Stimulated activated CD4-positive, alpha-beta T cell treated with anti-CD3 and anti-CD28 coated beads, TNF-alpha, amount 100 ng/mL, for 48 hours (primary cell): ENCODE measurements at places on chromosomes 2 and 18.

- no peak for DNase-seq
Measured at GRCh38 chr2:23464905-23465537, 80.0 kb downstream of the KLHL29 start.

DNA sequence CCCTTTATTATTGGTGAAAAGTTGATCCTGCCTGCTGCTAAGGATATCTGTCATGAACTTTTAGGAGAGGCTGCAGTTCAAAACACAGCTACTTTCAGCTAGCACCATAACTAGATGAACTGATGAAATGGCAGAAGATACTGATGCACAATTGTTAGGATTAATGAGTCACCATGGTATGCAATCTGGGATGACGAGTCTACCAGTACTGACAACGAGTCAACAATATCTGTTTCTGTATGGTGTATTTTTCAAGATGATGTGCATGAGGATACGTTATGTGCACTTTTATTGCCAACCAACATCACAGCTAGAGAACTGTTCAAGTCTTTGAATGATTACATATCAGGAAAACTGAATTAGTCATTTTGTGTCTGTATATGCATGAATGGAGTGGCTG lies 68.7 kb downstream of the NETO1 start:
- DNase-seq: no peak

DNA sequence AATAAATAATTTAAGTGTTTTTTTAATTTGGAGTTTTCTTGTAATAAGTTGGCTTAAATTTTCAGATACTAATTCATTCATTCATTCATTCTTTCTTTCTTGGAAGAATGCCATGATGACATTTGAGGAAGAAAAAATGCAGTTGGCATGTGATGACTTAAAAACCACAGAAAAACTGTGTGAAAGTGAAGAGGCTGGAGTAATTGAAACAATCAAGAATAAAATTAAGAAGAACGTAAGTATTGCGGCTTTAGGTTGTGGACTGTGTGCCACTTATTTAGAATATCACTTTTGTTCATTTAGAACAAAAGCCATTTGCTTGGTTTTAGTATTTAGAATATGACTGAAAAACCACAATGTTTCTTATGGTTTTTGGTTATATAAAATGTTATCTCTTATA lies 51.4 kb downstream of the TTC39C start:
- no peak for DNase-seq

DNA sequence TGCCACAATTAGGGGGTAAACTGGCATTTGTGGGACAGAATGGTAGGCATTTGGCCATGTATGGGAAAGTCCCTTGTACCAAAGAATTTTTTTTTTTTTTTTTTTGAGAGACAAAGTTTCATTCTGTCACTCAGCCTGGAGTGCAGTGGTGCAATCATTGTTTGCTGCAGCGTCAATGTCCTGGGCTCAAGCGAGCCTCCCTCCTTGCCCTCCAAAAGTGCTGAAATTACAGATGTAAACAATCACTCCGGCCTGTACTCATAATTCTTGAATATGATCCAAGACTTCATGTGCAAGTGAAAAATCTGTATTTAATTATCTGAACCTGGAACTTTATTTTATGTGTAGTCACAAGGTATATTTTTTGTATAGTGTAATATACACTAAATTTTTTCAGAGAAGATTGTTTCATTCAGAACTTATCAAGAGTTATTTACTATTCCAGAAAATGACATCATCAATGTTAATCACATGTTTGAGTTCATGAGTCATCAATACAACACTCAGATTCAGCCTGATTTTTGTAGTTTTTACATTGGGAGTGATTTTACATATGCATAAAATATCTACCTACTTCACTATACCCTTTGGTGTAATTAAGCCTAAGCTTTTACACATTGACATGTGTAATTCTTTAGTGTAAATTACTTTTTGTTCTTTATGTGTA lies 138.7 kb upstream of the L3MBTL4 start:
- no peak for DNase-seq

DNA sequence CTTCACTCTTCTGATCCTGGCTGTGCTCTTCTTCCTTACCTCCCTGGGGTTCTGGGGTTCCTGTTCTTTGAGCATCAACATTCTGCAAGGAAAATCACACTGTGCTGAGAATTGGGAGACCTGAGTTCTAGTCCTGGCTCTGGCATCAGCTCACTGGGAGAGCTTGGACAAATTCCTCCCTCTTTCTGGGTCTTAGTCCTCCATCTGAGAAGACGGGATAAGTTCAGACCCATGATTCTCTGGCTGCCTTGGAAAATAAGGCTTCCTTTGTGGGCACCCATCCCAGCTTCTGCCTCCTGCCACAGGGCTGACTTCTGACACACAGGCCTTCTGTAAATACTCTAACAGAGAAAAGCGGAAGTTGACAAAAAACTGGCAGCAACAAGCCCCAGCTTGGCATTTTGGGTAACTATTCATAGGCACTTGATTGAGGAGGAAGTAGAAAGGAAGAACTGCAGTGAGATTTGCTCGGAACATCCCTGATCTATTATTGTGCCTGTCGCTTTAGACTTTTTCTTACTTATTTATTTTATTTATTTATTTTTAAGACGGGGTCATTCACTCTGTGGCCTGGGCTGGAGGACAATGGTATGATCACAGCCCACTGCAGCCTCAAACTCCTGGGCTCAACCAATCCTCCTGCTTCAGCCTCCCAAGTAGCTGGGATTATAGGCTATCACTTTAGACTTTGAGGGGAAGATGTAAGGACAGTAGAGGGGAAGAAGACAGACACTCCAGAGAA lies 7.9 kb downstream of the PCBP1 start:
- DNase-seq: no peak

DNA sequence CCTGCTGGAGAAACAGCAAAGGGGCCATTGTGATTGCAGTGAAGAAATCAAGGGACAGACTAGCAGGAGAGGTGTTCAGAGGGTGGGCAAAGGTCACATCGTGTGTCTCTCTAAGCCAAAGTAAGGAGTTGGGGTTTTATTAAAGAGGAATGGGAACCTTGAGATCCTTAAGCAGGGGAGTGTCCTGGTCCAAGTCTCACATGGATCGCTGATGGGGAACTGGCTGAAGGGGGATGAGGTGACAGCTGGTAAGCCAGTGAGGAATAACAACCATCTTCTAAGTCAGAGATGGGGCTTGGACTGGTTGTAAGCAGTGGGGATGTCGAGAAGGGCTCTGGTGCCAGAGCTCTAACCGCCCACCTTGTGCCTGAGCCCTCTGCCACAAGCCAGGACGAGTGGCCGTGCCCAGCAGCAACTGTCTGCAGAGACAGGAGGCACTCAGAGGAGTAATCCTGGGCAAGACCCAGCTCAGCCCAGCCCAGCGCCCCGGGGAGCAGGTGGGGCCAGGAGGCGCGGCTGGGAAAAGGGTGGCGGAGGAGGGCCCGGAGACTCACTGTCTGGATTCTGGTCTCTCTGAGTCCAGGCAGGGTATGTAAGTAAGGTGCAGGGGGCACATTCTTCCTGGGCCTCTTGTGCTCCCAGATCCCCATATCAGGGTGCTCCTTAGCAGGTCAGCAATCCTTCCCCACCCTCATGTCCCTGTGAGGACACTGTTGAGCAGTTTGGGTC lies 13.7 kb downstream of the WNT10A start:
- no peak for DNase-seq

GRCh38 chr2:225040142-225040541 lies 2.1 kb downstream of the DOCK10 start:
- DNase-seq: no peak

DNA sequence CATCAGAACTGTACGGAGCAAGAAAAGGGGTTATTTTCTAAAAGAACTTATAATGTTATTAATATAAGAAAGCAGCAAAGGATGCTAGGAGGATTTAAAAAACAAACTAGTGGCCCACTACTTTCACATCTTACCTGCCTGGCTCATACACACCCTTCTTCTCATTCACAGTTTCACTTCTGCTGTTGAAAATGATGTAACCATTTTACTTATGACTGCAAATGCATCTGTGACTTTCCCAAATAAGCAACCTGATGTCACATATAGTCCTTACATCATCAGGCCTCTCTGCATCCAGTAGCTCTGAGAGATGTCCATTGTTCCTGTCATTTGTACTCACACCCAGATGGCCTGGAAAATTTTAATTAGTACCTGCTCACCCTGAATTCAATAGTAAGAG lies 101.8 kb upstream of the MYO3B start:
- no peak for DNase-seq
